Sciatic nerve (tissue), 2 donors: ENCODE measurements at places on chromosomes 16 and 17.

GRCh38 chr16:57203451-57203850, 17.3 kb downstream of the RSPRY1 start:
- no peak for DNase-seq

DNA sequence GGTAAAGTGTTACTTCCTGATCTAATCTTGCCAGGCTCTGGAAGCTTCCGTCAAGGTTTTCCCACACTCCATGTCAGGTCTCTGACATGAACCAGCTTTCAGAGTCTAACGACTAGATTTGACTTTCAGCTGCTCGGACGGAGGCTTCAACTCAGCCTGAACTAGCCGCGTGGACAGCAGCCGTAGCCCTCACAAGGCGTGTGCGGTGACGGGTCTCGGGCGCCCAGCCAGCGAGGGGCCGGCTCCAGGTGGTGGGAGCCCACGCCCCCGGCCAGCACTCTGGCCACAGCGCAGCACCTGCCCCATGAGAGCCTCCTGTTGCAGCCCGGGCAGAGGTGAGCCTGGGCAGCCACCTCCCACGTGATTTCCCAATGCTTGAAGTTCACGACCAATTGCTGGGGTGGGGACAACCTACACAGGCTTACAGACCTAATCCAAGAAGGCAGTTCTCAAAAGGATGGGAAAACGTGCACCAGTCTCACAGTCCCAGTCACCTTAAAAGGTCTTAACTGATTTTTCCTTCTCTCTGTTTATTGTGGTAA, 45.5 kb downstream of the TBC1D16 start:
- no peak for DNase-seq

- DNase-seq = no peak
Observed at GRCh38 chr16:49986351-49987124, 38.5 kb upstream of the CNEP1R1 start.

- no peak for DNase-seq
Observed at GRCh38 chr16:54430491-54431030, 144.0 kb upstream of the IRX3 start.

DNA sequence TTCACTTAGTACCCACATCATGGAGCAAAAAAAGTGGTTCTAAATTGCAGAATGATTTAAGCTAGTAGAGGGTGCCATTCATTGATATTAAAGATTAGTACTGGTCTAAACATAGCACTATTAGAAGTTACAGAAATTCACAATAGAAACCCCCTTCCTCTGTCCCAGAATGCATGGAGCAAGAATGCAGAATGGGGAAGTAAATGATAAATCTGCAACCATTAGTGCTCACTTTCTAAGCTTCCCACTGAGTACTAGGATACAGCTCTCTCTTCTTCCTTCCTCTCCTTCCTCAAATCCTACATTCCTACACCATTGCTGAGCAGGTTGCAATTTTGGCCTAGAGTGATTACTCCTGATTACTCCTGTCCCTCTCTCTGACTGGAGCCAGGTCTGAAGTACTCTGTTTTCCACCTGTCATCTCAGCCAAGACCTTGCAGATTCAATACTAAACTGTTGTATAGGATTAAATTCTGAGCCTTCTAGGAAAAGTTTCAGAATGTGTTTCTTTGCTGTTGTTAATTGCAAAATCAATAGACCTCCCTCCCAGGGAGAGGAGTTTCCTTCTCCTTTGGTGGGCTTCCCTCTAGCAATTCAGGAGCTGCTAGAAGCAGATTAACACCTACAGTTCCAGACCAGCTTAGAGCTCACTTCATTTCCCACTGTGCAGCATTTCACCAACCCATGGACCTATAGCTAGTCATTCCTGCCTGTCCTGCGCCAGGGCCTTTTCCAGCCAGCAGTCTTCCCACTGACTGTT, 165.5 kb upstream of the TBX2 start:
- DNase-seq = no peak

- DNase-seq = no peak
Observed at GRCh38 chr17:18988546-18989173, 15.9 kb downstream of the FAM83G start.

GRCh38 chr16:27728691-27729090, 178.7 kb downstream of the KATNIP start:
- no peak for DNase-seq

DNA sequence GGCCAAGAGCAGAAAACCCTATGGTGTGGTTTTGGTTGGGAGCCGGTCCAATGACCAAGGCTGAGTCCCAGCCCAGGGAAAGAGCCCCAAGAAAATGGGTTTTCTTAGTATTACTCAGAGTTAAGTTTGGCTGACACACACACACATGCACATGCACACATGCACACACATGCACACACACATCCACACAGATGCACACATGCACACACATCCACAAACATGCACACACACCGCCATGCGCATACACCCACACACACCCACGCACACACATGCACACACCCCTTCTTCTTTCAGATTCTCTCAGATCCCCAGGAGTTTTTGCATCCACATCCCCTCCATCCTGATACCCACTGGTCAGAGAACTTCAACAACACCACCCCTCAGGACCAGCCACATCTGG, 9.1 kb downstream of the ABCC12 start:
- DNase-seq = no peak

GRCh38 chr16:27645396-27645795, 95.5 kb downstream of the KATNIP start:
- no peak for DNase-seq

GRCh38 chr17:79625706-79626105, 14.9 kb upstream of the RBFOX3 start:
- DNase-seq = no peak

GRCh38 chr16:49857423-49858181, 1.7 kb upstream of the ZNF423 start:
- DNase-seq = peak; percentile 73

GRCh38 chr17:48102798-48103715, 1.8 kb upstream of the CBX1 start:
- DNase-seq = no peak

- DNase-seq = no peak
Observed at GRCh38 chr17:37051833-37052232, 103.1 kb downstream of the AATF start.

- no peak for DNase-seq
Observed at GRCh38 chr16:80158766-80159165, 382.0 kb upstream of the DYNLRB2 start.

GRCh38 chr16:1708768-1709180, 2.8 kb downstream of the MAPK8IP3 start:
- DNase-seq = no peak

DNA sequence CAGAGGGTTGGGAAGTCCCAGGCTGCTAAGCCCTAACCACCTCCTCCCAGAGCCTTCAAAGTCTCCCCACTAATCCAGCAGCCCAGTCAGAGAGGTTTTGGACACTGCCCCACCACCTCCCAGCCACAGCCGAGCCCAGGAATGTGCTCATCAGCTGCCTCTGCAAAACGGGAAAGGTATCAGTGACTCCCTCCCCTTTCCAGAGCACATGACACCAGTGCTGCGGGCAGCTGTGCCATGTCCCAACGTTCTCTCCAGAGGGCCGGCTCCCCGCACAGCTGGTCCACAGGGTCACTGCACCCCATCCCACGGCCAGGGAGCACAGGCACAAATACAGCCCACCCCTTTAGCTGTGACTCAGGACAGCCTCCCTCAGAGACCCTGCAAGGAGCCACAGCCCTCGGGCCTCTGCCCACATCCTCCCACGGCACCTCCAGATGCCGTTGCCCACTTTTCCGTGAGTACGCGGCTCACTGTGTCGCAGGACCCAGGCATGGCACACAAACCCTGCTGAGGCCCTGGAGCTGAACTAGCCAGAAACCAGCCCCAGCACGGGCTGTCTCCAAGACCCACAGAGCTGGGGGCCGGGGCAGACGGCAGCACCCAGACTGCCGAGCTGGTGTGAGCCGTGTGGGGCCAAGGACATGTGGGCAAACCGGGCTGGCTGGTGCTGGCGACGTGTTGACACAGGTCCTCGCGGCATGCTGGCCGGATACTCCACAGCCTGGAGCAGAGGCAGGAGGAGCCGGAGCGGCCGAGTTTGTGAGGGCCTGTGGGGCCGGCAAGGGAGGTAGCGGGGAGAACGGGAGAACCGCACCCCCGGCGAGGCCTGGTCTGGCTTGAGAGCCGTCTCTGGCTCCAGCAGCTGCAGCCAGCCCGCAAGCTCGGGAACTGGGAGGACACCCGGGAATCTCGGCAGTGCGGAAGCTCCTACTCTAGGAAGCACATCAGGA, 6.3 kb upstream of the PPP1R27 start:
- no peak for DNase-seq

- peak; percentile 82 for DNase-seq
Observed at GRCh38 chr17:19237389-19238166, 412 bp downstream of the EPN2 start.

GRCh38 chr17:82930924-82931698, 91.3 kb upstream of the ZNF750 start:
- DNase-seq = peak; percentile 57

GRCh38 chr16:28264656-28265055, 27.7 kb upstream of the SBK1 start:
- DNase-seq = no peak

GRCh38 chr17:35192708-35193107, 1.5 kb downstream of the SLC35G3 start:
- no peak for DNase-seq
